ENCODE measurements at places on chromosomes 4 and X.

GRCh38 chr4:120853161-120853935 lies 69.2 kb downstream of the PRDM5 start:
- no peak for DNase-seq

DNA sequence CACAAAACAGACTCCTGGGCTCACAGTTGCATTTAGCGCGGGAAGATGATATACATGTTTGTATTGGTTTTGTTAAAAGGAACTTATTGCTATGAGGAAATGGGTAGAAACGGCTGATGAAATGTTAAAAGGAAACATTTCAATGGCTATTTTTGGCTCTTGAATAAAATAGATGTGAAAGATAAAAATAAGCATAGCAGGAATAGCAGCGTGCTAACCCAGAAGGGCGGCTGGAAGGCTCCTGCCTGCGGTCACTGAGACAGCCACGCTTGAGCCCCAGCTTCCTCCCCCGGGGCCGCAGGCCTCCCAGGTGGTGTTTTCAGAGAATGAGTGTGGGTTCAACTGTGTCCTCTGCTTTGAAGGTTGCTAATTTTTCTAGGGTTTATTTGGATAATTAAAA lies 35.0 kb upstream of the CLCN4 start:
- no peak for DNase-seq

- no peak for DNase-seq
Measured at GRCh38 chr4:79852305-79852730, 220.7 kb downstream of the ANTXR2 start.

DNA sequence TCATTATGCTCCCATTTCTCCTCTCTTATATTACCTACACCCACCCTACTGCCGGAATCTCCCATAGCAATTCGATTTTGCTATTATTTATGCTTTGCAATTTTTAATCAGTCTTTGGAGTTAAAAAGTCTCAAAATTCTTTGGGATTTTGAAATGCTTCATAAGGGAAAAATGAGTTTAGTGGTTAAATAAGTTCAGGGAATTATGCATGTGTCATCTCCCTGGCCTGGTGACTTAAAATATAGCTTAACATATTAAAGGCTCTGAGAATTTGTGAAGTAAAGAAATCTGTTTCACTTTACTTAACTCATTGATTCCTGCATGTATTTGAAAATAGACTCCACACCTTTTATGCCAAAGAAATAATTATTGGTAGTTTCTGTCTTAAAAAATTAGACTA lies 185.1 kb upstream of the DIPK2B start:
- no peak for DNase-seq

- no peak for DNase-seq
Measured at GRCh38 chr4:169122422-169122821, 112.4 kb upstream of the CBR4 start.

DNA sequence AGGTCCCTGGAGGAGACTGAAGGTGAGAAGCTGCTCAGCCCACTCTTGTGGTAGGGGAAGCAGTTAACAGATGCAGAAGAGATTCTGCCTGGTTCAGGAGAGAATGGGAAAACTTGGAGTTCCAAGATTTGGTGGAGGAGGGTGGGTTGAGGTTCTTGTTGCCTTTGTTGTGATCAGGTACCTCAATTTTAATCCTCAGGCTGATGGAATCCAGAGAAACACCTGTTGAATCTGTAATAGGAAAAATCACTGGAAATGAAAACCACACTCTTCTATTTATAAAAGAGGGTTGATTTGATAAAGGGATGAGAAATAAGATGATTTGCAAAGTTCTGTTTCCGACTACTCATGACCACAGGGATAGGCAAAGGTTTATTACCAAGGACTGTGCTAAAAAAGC lies 132.1 kb downstream of the EDA start:
- DNase-seq = no peak

- no peak for DNase-seq
Measured at GRCh38 chr4:56099378-56099786, 150.6 kb downstream of the CEP135 start.

Data from NCI-H1436 (cell line).